ENCODE measurements at places on chromosomes 11 and 22.

- no peak for DNase-seq
Observed at GRCh38 chr11:124167826-124168231, 15.3 kb upstream of the OR10D3 start.

DNA sequence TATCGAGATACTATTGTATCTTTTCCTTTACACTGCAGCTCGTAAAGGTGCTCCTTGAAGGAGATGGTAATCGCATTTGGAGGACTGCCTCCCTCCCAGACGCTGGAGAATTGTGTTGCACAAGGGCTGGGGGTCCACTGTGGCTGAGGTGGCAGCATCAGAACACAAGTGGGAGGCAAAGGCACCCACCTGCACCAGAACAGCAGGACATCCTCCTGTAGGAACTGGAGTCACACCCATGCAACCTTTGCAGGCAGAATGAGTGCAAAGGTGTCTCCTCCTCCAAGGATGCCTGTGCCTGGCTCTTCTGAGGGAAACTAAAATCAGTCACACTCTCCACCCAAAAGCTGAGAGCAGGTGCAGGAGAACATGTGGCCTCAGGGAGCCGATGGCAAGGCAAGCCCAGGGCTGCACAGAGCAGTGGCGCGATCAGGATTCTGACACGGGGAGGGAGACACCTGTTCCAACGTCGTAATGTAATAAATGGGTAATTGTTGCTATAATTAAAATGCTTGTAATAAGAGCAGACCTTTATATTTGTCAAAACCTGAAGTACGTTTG is 1501.4 kb downstream of the TBC1D22A start:
- no peak for DNase-seq

- no peak for DNase-seq
Observed at GRCh38 chr22:42966497-42966896, 48.5 kb downstream of the PACSIN2 start.

DNA sequence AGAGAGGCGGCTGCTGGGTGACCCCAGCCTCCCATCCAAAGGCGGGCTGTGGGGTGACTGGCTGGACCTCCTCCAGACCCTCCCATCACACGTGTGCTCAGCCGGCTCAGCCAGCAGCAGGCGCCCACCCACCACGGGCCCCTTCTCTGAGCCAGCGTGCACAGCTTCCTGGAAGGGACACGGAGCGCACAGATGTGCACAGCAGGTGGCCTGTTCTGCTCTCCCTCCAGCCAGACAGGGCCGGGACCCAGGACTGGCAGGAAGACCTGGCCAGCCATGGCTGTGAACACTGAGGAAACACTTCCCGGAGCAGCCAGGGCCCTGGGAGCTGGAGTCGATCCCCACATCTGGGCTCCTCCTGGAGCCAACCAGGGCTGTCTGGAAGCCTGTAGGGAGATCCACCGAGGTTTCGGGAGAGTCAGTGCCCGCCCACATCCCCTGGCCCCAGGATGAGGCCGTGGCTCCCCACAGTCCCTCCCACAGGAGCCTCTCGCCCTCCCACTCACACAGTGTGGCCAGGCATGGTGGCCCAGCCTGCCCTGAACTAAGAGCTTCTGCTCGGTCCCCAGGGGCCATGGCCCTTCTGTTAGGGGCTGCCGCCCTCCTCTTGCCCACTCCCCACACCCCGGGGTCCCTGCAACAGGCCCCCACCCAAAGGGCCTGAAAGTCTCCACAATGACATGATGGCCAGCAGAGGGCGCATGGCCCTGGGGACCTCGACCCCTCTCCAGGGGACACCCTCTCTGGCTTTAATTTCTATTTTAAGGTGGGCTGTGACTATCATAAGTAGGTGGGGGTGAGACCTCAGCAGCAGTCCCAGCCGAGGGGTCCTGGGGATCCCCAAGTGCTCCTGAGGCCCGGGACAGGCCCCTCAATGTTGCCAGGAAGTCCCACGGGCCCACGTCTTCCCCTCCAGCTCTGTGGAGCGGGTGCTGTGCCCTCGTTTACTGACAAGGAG is 90.6 kb upstream of the FGF3 start:
- DNase-seq, result no peak

DNA sequence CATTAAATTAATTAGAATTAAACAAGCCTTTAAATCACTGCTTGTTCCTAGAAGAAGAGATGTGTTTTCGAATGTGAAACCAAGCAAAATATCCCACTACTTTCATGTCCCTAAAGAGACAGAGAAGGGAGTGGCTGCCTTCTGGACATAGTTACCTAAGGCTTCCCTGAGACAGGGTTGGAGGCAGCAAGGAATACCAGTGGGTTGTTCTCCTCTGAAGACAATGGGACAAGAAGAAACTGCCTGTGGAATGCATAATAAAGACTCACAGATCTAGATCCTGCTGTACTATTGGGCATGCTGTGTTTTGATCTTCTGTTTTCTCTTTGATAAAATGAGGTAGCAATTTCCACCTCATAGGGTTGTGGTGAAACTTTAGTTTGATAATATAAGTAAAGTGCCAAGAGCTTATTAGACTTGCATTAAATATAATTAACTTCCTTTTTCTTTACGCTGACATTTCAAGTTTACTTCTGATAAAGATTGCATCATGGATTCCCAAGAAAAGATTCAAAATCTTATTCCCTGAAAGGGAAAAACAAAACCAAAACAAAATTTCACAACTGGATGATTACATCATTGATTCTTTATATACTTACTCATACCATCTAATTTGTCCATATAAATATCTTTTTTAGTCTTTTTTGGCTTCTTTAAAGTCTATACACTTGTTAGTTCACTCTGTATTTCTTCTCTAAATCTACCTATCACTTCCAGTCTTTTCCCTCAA is 621.3 kb downstream of the ETS1 start:
- DNase-seq, result no peak

- no peak for DNase-seq
Observed at GRCh38 chr11:104352036-104352435, 188.1 kb upstream of the PDGFD start.

DNA sequence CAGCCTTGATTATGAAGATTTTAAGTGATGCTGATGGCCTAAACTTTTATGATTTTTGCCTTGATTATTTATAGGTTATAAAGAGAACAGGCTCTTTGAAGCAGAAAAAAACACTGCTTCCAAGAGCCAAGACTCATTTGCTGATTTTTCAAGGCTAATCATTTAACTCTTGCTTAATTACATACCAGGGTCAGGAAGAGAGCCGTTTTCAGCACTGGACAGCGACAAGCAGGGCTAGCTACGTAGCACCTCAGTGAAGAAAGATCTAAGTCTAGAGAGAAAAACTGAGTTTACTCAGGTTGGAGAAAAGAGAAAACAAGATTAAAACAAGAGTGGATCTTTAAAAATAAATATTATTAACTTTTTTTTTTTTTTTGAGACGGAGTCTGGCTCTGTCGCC is 615.4 kb upstream of the B3GAT1 start:
- DNase-seq, result no peak

- DNase-seq, result no peak
Observed at GRCh38 chr22:27670701-27671412, 130.7 kb downstream of the MN1 start.

- no peak for DNase-seq
Observed at GRCh38 chr22:23168391-23169042, 11.8 kb upstream of the BCR start.

GRCh38 chr11:47616726-47617416 is 22.7 kb upstream of the C1QTNF4 start:
- no peak for DNase-seq

GRCh38 chr11:31883435-31883834 is 72.3 kb upstream of the PAX6 start:
- DNase-seq, result no peak

- DNase-seq, result no peak
Observed at GRCh38 chr11:96238563-96239135, 104.3 kb downstream of the MAML2 start.

DNA sequence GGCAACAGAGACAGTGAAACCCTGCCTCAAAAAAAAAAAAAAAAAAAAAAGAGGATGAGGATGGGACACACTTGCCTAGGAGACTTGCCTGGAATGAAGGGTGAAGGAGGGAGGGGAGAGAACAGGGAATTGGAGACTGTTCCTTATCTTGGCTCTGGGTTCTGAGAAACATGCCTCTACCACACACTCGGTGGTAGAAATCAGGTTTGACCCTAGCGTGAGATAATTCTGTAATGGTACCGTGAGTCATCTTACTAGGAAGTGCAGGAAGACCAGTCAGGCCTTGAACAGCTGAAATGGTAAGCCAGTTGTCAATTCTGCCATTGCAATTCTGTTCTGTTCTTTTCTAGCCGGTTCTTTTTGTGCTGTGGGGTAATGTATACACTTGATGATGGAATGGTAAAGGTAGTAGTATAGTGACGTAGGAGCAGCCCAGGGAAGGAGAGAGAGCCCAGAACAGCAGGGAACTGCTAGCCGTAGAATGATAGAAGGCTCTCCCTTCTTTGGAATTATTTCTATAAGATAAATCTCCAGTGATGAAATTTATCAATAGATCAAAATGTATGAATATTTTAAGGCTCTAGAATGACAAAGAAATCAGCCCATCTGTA is 3.9 kb upstream of the AMBRA1 start:
- no peak for DNase-seq

DNA sequence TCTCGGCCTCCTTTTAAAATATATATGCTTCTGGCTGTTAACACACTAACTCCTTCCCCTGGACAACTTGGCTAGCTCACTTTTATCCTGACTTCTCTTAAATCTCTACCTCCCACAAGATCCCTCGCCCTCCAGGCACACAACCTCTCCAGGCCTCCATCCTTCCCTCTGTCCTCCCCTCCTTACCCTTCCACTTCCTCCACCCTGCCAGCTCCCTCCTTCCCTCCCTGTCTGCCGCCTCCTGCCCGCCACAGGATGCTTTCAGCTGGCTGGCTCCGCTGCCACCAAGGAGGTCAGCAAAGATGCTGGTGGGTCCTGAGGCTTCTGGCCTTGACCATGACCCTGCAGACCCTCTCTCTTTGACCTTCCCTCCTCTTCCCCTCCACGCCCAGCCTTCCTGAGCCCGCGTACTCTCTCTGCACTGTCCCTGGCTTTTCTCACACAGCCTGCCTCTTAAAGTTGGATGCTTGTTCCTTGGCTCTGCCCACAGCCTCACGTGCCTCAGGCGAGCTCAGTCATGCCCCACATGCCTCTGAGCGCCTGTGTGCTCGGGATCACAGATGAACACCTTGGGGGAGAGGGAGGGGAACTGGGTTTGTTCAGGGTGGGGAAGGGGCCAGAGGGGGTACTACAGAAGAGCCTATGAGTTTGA is 6.7 kb downstream of the NFAM1 start:
- DNase-seq, result no peak

- no peak for DNase-seq
Observed at GRCh38 chr22:27331526-27332281, 469.9 kb downstream of the MN1 start.

DNA sequence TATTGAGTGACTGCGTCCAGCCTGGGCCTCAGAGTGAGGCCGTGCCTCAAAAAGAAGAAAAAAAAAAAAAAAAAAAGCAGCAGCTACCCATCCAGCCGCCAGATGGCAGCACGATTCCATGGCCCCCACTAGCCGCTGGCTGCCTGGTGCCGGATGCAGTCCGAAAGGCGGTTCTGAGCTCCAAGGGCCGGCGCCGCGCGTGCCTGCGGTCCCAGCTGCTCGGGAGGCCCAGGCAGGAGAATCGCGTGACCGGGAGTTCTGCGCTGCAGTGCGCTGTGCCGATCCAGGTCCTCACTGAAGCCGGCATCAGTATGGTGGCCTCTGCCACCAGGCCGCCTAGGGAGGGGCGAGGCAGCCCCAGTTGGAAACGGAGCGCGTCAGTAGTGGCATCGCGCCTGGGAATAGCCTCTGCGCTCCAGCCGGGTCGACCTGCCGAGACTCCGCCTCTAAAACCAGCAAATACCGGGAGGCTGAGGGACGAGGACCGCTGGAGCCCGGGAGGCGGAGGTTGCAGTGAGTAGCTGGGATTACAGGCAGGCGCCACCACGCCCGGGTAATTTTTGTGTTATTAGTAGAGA is 19.3 kb downstream of the SCARF2 start:
- DNase-seq, result peak; percentile 50

DNA sequence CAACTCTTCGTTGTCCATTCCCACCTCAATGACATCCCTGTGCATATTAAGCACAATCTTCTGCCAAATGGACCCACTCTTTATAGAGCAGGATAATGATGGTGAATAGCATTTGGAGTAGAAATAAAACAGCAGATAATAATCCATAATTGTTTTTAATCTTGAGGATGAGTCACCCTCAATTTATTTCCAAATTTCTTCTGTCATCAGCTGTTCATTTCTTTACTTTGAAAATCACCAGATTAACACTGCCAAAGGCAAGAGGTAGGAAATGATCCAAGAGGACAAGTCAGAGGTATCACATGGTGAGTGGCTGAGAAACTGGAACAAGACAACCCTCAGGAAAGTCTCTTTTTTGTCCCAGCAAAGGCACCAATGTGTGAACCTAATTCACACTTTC is 7.3 kb upstream of the AMBRA1 start:
- DNase-seq, result no peak

DNA sequence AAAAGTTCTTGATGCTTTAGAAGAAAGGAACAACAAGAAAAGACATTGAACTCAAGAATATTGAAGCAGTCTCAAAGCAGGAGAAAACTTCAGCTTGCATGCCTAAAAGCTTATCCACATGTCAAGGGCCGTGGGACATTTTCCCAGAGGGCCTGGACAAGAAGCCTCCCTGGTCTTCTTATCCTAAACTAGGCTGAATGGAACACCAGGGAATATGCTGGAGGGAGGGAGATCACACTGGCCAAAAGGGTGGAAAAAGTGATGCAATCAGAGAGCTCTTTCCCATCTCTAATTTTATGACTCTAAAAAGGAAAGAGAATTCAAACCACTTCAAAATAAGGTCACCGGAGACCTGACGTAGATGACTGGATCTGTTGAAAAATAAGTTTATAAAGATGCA is 107.2 kb downstream of the MPPED2 start:
- no peak for DNase-seq

GRCh38 chr11:16843294-16843693 is 104.8 kb downstream of the C11orf58 start:
- DNase-seq, result no peak

DNA sequence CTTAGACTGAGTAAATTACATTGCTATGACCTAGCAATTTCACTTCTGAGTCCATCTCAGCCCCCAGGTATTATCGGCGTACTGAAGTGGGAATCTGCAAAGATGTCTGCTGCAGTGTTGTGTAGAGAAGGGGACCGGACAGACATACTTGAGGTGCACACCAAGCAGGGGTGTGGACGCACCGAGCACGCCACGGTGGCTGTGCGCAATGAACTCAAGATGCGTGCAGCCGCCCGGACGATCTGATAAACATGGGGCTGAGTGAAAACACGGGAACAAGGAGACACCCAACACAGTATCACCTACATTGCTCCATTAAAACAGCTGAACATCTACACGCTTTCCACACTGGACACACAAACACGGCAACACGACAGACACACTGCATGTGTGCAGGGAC is 454.3 kb downstream of the OPCML start:
- no peak for DNase-seq
